ENCODE measurements at places on chromosomes 7 and 10.

GRCh38 chr7:98621573-98622482, 4.7 kb downstream of the NPTX2 start:
- no peak for DNase-seq

GRCh38 chr7:108794466-108794865, 224.8 kb downstream of the DNAJB9 start:
- no peak for DNase-seq

GRCh38 chr10:43069211-43069515, 7.7 kb upstream of the RET start:
- no peak for DNase-seq

GRCh38 chr7:55534262-55534915, 37.9 kb downstream of the VOPP1 start:
- DNase-seq, result no peak

DNA sequence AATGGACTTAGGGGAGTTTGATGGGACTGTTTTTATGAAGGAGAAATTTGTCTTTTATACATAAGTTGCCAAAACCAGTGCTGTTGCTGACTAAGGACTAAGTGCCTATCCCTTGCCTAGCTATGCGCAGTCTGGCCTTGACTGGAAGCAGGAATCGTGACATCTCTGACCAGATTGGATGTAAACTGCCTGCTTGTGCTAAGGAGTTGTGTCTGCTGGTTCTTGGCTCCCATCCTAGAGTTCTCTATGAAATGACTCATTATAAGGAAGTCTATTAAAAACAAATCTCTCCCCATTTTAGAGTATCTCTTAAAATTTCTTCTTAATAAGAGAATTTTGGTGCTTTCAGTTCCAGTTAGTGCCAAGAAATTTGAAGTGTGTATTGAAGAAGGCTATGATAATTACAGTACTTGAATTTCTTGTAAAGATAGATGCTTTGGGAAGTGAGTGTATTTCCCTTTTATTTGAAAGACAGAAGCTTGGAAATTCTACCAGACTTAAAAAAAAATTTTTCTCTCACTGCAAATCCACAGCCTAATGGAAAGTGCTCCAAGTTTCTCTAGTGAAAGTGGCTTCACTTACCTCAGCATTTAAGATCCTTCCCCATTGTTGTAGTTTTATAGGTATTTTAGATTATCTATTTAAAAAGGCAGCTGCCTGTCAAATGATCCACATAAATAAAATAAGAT, 77.6 kb downstream of the BICC1 start:
- peak; percentile 70 for DNase-seq

GRCh38 chr10:55449981-55450380, 649.0 kb upstream of the PCDH15 start:
- no peak for DNase-seq
